MG63 (cell line): ENCODE measurements at places on chromosomes 7 and 10. TPM values are rescaled to one million over a fixed set of nuclear protein-coding genes. Genes with fewer than 3 reads are reported as not detected.

The SLK gene
- total RNA-seq: 19.0 and 31.0 TPM in 2 replicates

The GRM3 gene
- not detected in 2 replicates for total RNA-seq

GRCh38 chr7:102286237-102287110, at the start of gene SH2B2:
Gene SH2B2 (plus strand): TSS chr7:102286868. CDS start chr7:102300551, 13,683 bp downstream.
- peak; percentile 28 for DNase-seq

DNA sequence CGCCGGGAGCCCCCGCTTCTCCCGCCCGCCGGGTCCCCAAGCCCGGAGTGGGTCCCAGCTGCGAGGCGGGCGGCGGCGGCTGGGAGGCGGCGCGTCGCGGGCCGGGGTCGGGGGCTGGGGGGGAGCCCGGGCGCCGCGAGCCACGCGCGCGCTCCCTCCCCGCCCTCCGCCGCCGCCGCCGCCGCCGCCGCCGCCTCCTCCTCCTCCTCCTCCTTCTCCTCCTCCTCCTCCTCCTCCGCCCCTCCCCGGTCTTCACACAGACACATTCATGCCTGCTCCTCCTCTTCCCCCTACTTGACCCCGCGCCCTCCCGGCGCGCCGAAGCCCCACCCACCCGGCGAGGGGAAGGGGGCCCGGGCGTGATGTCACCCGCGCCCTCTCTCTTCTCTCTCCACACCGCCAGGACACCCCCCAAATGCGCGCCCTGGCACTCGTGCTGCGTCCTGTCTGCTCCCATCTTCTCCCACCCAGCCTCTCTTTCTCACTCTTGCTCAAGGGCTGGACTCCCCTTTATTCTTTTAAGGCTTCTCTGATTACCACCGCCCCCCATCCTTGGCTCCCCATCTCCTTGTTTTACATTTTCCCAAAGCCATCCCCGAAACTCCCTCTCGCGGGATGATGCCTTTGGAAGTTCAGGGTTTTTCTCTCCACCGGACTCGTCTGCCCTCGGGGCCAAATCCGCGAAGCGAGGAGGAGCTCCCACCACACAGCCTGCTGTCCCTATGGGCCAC, 967 bp upstream of the GLI3 start:
- DNase-seq: peak; percentile 73

- no peak for DNase-seq
Observed at GRCh38 chr7:38217672-38218071, 39.6 kb downstream of the STARD3NL start.

- no peak for DNase-seq
Observed at GRCh38 chr10:111023060-111023459, 53.8 kb upstream of the ADRA2A start.

DNA sequence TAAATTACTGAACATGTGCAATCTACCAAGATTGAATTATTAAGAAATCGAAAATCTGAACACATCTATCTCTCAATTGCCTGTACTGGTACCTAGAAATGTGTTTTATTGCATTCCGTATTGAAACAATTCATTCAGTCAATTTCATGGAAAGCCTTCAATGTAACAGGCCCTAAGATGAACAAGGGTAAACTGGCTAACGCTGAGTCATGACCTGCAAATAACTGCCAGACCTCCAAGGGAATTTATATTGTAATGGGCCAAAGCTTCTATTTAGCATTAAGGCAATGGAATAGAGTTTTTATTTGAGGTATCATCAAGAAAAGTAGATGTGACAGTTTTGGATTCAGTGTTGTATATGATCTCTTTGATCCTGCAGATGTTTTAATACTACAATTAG, 49.9 kb upstream of the CD36 start:
- DNase-seq: no peak

GRCh38 chr7:112350585-112350984, 99.7 kb upstream of the IFRD1 start:
- DNase-seq: no peak
